Stimulated activated CD8-positive, alpha-beta memory T cell treated with anti-CD3 and anti-CD28 coated beads, Interleukin-2, amount 100 ng/mL, for 1 hour (primary cell): ENCODE measurements at places on chromosomes 7 and 10.

DNA sequence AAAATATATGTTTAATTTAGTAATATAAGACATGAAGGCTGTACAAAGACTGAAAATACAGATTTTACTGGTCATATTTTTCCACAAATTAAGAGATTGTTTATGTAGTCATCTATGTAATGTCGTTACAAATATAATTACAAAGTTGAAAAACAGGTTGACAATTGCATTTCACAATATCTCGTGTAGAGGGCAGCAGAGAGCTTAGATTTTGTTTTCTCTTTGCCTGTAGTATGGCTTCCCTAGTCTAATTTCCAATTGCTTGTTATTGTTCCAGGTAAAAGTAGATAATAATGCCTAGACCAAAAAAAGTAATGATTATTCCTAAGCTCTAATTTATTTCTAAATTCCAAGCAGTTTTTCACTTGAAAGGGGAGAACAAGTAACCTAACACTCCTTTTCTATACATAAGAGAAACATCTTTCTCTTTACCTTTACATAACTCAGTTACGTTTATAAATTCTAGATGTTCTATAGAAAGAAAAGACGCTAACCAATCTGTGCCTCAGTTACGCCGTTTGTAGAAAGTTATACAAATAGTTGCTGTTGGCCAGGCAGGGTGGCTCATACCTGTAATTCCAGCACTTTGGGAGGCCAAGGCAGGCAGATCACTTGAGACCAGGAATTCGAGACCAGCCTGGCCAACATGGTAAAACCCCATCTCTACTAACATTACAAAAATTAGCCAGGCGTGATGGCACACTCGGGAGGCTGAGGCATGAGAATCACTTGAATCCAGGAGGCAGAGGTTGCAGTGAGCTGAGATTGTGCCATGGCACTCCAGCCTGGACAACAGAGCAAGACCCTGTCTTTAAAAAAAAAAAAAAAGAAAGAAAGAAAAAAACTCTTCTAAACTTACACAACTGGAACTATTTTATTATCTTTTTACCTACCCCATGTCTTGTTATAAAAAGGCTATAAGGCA is 30.0 kb downstream of the NET1 start:
- DNase-seq = no peak

DNA sequence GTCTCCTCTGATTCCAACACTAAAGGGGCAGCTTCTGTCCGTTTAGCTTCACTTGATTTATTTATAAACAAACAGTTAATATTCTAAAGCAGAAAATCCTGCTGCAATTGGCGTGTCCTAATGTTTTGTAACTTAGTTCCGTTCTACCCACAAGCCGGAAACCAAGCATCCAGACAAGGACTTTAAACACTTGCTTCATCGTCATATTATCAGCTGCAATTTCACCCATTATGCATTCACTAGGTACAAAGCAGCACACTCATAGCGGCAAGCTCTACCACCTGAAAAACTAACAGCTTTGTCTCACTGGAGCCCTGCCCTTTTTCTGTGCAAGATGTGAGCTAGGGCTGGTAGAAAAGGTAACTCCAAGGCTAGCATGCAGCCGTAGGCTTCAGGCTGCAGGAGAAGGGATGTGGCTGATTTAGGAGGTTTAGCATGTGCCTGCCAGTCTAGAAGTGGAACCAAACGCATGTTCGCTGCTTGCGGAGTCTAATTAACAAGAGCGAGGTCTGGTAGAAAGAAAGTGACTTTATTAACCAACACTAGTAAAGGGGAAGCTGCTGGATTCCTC is 43.7 kb upstream of the BPGM start:
- DNase-seq = no peak

DNA sequence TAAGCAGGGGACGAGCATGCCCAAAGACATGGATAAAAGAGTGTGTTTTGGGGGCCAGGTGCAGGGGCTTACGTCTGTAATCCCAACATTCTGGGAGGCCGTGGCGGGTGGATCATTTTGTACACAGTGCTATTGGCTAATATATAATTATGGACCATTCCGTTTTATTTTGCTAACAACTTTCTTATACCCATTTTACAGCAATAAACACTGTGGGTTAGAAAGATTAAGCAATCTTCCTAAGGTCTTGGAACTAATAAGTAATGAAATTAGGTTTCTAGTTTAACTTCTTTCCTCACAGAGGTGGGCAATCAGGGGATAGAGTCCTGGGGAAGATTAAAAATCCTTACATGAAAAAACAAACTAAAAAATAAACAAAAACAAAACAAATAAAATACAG is 3.4 kb downstream of the GGCT start:
- no peak for DNase-seq

- no peak for DNase-seq
Measured at GRCh38 chr10:127470911-127471310, 78.2 kb upstream of the NPS start.

DNA sequence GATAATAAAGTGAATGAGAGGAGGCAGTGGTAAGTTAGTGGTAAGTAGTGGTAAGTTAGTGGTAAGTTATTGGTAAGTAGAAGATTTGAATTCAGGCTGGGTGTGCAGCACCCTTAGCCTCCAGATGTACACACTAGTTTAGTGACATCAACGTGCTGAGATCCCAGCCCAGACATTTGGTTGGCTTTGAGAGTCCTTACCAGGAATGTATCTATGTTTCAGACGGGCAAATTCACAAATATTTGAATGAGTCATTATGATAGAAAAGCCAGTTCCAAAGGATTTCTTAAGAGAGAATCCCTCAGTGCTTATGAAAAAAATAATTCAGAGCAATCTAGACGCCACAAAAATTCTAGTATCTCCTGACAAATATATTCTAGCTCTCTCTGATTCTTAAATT is 70.0 kb downstream of the ARL4A start:
- DNase-seq = no peak

- no peak for DNase-seq
Measured at GRCh38 chr10:70502406-70502805, 23.8 kb downstream of the PALD1 start.

- no peak for DNase-seq
Measured at GRCh38 chr7:30446266-30446665, 32.3 kb downstream of the NOD1 start.

DNA sequence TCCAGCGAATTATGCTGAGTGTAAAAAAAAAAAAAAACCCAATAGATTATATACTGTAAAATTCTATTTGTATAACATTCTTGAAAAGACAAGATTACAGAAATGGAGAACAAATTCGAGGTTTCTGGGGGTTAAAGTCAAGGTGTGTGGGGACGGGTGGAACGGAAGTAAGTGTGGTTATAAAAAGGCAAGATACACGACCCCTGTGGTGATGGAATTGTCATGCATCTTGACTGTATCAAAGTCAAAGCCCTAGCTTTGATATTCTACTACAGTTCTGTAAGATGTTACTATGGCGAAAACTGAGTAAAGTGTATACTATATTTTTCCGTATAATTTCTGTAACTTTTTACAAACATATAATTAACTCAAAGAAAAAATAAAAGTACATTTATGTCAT is 718.2 kb upstream of the PCDH15 start:
- no peak for DNase-seq

GRCh38 chr10:79272353-79272752 is 74.9 kb upstream of the PPIF start:
- no peak for DNase-seq

DNA sequence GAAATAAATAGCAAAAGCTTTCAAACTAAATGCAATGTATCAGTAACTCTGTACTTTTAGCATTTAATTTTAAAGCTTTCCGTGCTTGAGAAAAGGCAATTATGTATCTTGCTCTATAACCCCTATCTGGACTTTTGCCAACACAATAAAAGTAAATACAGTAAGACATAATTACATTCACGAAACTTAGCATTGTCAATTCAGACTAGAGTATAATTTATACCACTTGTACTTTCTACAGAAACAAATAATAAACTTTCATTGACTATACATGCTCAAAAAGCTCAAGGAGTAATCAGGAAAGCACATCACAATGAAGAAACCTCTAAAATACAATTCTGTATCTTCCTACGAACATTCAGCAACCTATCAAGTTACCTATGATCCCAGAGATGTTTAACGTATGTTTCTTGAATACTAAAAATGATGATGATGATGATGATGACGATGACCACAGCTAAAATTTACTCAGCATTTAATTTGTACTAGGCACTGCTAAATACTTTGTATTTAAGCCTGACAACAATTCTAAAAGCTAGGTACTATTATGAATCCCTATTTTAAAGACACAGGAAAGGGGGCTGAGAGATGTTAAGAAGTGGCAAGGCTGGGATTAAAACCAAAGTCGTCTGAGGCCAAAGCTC is 44.9 kb downstream of the MINDY3 start:
- no peak for DNase-seq

DNA sequence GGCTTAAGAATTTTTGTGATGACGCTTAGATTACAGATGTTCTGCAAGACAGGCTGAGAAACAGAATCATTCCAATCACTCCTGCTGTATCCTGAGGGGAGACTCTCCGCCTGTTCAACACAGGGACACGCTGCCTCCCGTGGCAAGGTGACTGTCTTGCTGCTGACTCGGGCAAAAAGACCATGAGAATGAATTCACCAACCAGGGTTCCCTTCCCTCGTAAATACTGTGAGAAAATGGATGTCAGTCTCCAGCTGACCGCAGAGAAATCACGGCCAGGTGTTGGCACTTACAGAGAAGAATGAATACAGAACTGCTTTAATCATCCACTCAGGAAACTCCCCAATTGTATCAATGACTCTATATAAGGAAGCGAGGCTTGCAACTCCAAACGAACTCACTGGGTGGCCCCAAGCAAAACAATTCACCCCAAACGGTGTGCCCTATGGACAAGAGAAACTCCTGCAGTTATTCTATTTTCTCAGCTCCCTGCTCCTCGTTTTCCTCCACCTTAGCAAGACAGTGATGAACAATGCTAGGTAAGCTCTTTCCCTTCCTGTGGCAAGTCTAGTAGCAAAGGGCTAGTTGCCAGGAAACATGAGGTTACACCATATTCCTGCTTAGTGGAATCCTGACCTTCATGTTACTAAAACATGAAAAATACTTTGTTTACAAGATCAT is 22.8 kb downstream of the GNA12 start:
- DNase-seq = no peak

- no peak for DNase-seq
Measured at GRCh38 chr7:41203542-41203941, 499.3 kb downstream of the INHBA start.

DNA sequence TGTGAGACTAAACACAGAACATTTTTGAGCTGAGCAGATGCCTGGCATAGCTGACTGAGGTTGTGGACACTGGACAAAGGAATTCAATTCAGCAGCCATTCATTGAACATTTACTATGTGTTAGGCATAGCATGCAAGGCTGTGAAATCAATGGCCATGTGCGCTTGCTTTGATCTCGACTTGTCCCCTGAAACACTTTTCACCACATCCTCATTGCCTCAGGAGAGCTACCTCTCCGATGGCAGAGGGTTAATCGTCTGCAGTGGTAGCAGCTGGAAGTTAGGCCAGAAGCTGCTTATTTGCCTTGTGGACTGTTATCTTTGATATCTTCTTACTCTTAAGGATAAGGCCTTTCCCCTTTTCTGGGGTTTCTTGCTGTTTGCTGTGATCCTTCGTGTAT is 297.8 kb downstream of the AUTS2 start:
- DNase-seq = no peak

DNA sequence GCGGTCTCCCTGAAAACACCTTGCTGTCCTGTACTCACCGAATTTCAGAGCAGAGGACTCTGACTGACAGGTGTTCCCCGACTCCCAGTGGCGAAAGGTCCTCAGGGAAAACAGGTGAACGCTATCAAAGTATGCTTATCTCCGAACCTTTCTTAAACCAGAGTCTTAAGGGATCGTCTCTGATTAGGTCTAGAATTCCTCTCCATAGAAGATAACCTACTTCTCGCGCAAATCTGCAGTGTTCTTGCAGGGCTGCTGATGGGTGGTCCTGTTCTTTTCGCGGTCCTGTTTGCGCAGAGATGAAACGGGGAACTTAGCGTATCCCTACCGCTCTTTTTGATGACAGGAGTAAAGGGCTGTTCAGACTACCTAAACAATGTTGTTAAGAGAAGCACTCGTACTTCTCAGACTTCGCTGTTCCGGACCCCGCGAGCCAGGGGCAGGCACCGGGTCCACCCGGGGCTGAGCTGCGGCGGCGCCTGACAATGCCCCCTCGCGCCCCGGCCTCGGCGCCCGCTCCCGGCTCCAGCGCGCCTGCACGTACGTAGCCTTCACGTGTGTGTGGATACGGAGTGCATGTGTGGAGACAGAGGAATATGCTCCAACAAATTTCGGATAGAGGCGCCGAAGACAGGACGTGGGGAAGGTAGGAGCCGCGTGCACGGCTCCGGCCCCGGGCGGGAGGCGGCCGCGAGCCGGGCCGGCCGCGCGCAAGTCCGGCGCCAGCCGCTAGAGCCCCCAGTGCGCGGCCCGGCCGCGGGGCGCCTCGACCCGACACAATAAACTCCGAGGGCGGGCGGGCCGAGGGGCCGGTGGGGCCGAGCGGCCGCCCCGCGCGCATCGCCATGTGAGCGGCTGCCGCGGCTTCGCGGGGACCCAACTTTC is 766 bp upstream of the ZMYND11 start:
- no peak for DNase-seq

GRCh38 chr7:14773729-14774271 is 128.8 kb downstream of the DGKB start:
- no peak for DNase-seq

DNA sequence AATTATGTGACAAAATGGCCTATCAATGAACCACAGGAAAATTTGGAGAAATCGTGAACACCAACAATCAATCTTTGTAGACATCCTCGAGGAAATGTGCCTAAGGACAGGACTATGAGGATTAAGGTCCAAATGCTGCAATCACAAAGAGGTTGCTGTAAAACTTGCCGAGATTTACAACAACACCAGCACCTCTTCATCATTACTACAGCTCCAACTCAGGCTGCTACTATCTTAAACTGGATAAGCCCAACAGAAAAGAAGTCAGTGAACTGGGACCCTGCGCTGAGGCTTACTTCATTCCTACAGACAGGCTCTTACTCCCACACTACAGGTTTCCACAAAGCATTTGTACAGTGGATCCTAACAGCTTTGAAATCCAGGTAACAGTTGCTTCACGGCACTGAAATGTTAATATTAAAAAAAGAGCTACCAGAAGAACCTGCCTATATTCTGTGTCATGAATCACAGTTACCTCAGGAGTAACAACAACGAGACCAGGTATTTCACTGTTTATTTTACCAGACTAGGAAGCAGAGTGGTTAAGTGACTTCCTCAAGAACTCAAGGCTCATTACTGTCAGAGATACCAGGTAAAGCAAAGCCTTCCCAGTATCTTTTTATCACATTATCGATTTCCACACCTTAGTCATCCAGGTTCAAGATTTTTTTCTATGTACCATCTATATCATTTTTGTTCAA is 23.9 kb downstream of the CACUL1 start:
- DNase-seq = no peak

GRCh38 chr7:33727315-33727714 is 178.0 kb upstream of the BMPER start:
- DNase-seq = no peak

GRCh38 chr10:101397140-101397539 is 43.2 kb downstream of the BTRC start:
- no peak for DNase-seq

- DNase-seq = no peak
Measured at GRCh38 chr10:12780634-12781601, 220.6 kb downstream of the CCDC3 start.

GRCh38 chr10:1600861-1601260 is 136.5 kb downstream of the ADARB2 start:
- no peak for DNase-seq
